Activated CD4-positive, alpha-beta T cell treated with anti-CD3 and anti-CD28 coated beads, Interleukin-2, amount 50 U/mL, for 24 hours (primary cell): ENCODE measurements at places on chromosomes 16 and 17.

DNA sequence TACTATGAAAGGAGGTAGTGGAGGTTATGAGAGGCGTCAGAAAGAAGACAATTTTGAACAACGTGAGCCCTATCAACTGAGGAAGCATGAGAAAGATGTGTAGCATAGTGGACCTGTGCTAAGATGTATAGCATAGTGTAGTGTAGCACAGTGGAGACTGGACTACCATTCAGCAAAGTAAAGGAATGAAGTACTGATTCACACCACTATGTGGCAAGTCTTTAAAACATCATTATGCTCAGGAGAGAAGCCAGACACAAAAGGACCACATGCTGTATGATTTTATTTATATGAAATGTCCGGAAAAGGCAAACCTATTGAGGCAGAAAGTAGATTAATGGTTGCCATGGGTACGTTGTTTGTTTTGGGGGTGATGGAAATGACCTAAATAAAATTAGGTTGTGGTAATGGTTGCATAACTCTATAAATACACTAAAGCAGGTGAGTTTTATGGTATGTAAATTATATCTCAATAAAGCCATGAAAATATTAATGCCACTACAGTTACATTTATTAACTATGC is 20.4 kb upstream of the XYLT1 start:
- DNase-seq: no peak

DNA sequence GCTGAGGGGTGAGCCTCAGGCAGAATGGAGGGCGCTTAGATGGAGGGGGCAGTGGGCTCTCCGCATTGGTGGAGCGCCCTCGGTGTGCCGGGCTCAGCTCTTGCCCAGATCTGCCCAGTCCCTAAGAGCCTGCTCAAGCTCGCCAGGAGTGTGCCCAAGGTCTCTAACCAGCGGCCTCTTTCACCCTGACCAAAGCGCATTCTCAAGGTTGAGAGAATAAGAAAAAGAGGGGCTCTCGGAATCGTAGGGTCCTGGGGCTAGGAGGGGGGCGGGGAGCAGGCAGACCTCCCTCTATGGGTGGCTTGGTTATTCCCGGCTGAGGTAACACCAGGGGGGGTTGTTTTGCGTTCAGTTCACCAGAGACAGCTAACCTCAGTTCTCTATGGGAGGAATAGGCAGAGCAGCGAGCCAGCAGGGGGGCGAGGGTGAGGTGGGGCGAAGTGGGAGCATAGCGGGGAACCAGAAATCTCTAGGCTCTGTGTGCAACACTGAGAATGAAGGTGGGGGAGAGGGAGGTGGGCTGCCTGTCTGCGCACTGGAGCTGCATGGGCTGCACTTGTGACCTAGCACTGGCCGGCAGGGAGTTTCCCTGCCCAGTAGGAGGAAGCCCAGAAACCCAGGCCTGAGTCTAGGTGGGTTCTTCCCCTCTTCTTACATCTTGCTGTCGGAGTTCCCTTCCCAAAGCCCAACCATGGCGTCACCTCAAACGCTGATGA is 3.0 kb downstream of the TMEM132E start:
- DNase-seq: no peak

DNA sequence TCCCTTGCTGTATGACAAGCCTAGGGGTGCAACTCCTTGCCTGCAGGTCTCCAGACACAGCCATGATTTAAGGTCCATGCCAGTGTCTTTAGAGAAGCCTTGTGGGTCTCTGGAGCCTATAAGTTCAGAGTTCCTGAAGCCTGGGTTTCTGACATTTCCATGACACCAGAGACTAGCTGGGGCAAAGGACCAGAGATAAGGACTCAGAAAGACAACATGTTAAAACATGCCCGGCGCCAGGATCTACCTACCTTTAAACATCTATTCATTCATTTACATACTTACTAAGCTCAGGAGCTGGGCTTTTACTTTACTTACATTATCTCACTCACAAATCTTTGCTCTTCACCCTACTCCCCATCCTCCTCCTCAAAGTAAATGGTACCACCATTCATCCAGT is 1.5 kb downstream of the MRPL27 start:
- DNase-seq: no peak

GRCh38 chr17:82065638-82066303 is at the start of gene DUS1L:
TSS of gene DUS1L (minus strand) at chr17:82065804. CDS start at chr17:82065059, 745 bp downstream.
- peak; percentile 53 for DNase-seq

DNA sequence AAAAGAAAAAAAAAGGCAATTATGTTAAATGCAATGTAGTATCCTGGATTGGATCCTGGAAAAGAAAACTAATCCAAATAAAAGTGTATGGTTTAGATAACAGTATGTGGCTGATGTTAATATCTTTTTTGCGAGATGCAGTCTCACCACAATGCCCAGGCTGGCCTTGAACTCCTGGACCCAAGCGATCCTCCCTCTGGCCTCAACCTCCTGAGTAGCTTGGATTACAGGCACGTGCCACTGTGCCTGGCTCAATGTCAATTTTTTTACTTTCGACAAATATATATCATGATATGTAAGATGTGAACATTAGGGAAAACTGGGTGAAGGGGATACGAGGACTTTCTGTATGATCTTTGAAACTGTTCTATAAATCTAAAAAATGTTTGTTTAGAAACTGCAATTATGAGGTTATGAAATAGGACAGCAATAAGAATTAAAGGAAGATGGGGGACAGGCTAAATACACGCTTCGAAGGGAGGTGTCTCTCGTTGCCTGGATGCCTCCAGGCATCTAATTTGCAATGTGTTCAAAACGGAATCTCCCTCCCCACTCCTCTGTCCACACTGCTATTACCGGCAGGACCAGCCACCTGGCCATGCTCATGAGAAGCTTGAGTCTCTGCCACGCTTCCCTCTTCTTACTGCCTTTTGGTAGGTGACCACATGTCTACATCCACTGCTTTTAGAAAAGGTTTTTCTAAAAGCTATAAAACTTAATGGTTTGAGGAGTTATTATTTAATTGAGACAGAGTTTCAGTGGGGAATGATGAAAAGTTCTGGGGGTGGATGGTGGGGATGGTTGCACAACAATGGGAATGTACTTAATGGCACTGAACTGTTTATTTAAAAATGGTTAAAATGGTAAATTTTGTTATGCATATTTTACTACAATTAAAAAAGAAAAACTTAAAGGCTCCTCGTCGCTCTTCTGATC is 15.2 kb downstream of the UBE2O start:
- DNase-seq: no peak

DNA sequence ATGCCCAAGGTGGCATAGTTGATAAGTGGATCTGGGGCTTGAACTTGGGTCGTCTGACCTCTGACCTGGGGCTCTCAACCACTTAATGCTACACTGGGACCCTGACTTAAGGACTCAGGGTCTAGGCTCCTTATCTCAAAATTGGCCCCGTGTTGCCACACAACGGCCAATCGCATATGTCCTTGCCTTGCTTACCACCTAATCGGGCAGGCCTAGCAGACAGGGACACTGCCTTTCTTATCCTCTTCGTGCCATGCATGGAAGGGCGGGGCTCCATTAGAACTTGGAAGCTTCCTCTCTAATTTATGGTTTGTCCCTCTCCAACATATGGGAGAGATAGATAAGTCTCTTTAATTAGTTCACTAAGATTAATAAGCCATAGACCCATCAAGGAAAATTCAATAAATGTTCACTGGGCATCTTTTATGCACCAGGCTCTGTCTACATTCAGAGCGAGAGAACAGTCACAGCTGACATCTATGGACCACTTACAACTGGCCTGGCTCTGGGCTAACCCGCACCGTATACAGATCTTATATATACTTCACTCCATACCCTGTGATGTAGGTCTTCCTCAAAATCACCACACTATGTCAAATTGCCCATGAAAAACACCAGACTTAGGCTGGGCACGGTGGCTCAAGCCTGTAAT is 35.1 kb downstream of the CDH1 start:
- DNase-seq: no peak

GRCh38 chr17:42457107-42457792 is 1.4 kb upstream of the ATP6V0A1 start:
- DNase-seq: no peak

- no peak for DNase-seq
These were observed 63.8 kb upstream of the CHMP6 start for GRCh38 chr17:80927791-80928216.

- DNase-seq: no peak
These were observed 164.4 kb upstream of the GSE1 start for GRCh38 chr16:85448557-85449190.

DNA sequence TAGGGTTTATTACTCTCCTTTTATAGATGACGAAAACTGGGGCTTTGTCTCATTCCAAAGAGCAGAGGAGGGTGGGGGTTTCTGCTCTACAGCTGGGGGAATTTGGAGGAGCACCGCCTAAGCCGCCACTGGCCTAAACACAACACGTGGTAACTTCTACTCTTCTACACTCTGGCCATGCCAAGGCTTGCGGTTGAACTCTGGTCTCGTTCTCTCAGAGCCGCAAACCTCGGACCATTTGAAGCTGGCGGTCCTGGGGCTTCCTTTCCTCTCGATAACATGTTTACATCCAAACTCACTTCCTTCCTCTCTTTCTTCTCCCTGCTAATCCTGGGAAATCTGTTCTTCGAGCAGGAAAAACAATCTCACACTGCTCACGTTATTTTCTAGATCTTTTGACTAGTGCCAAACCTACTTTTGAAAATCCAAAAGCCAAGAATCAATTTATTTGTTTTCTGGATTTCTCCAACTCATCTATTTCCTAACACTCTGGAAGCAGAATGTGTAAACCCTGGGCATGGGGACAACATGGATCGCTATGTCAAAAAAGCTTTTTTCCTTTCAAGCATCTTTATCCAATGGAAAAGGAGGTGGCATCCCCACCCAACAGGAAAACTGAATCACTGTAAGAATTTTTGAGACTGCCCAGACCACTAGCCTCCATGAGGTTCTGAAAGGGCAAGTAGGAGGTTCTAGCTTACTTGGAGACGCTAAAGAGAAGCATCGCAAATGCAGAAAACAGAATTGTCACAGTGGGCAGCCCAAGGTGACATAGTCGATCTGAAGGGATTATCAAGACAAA is 13.6 kb upstream of the EEF2K start:
- DNase-seq: peak; percentile 17

DNA sequence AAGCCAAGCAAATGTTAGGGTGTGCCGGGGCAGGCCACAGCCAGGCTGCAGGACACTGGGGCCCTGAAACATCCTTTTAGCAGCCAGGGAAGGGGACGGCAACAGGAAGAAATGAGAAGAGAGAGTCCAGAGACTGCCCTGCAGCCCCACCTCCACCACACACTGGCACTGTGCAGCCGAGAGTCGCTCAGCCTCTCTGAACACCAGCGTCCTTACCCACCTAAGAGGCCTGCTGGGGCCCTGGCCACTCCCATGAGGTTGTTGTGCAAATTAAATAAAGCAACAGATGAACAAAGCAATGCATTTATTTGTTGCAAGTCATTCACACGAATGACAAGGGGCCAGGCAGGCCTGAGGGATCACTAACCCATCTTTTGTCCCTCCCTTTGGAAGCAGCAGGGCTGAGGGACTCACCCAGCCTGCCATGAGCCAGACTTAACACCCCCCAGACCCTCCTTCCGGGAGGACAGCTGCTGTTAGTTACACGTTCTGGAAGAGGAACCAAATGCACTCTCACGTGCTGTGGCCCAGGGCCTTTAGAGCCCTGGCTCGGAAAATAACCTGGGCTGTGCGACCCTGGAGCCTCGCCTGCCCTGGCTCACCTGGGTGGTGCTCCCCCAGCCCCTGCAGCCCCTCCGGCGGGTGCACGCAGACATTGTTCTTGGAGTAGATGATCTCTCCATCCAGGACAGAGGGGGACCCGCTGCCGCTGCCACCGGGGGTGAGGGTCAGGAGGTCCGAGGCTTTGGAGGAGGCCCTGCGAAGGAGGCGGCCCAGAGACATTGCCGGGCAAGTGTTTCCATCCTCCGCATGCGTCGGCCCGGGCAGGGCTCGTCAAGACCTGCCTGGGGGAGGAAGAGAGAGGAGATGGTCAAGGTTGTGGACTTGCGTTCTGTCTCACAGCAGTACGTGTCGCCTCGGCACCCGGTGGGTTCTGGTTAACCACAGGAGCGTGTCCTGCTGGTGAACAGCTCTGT is 22.6 kb downstream of the TBC1D16 start:
- no peak for DNase-seq

GRCh38 chr17:74603746-74604145 is 11.7 kb upstream of the CD300LD start:
- DNase-seq: no peak

DNA sequence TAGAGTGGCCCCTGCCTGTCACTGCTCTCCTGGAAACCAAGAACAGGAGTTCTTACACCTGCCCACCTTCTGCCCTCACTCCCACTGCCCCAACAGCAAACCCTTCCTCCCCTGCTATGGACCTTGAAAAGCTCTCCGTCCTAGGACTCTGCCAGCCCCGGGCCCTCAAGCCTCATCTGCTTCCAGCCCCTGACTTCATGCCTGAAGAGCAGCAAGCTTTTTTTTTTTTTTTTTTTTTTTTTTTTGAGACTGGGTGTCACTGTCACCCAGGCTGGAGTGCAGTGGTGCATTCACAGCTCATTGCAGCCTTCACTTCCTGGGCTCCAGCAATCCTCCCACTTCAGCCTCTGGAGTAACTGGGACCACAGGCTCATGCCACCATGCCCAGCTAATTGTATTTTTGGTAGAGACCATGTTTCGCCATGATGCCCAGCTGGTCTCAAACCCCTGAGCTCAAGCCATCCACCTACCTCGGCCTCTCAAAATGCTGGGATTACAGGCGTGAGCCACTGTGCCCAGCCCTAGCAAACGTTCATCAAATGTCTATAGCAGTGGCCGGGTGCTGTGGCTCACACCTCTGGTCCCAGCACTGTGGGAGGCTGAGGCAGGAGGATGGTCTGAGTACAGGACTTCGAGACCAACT is 16.9 kb downstream of the CARHSP1 start:
- no peak for DNase-seq

DNA sequence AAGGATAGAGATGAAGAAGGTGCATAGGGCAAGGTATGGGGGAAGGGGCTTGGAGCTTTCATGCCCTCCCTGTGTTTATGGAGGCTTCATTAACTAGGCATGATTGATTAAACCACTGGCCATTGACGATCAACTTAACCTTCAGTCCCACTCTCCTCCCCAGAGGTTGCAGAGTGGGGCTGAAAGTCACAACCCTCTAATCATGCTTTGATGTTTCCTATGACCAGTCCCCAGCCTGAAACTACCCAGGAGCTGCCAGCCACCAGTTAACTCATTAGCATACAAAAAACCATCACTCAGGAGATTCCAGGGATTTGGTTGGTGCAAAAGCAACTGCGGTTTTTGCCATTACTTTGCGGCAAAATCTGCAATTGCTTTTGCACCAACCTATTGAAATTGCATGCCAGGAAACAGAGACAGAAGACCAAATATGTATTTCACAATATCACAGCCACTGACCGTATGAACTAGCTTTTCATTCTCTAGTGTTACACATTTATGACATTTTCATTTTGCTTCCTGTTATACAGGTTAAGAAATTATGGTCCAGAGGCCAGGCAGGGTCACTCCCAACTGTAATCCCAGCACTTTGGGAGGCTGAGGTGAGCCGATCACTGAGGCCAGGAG is 5.4 kb downstream of the GFOD2 start:
- no peak for DNase-seq
